Stimulated activated CD4-positive, alpha-beta T cell treated with anti-CD3 and anti-CD28 coated beads, Interleukin-1b, Interleukin-23, amount 100 ng/mL, for 24 hours (primary cell): ENCODE measurements at places on chromosomes 5 and 9.
A peak's percentile ranks its signal among the peaks of the same experiment; 100 is the strongest.

DNA sequence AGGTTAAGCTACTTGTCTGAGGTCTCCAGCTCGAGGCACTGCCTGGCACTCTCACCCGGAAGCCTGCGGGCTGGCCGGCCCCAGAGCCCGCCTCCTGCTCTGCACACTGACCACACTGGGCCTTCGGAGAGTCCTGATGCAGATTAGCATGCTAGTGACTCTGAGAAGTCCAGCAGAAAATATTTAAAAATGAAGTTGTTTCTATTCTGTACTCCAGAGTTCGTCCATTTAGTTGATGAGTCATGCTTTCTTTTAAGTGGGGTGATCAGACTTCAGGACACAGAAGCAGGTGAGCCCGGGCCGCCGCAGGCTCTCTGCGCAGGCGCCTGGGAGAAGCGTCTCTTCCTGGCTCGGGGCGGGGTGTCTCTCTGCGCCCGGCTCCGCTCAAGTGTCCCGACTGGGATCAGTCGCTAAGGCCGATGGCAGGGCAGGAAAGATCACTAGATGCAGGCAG is 32.5 kb downstream of the FAM240B start:
- DNase-seq, result no peak

DNA sequence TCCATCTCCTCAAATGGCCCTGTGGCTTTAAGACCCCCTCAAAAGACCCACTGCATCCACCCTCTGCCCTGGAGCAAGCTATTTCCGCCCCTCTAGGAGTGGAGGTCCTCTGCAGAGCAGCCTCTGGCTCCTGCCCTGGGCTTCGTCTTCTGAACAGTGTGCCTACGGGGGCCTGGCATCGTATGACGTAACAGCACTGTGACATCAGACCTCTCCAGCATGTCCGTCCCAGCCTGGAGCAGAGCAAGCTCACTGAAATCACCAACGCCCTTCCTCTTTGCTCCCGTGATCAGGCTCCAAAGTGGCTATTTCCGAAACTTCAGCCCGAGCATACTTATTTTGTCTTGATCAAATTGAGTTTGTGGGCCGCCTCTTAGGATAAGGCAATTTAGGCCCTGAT is 69.1 kb upstream of the PTCH1 start:
- DNase-seq, result no peak

DNA sequence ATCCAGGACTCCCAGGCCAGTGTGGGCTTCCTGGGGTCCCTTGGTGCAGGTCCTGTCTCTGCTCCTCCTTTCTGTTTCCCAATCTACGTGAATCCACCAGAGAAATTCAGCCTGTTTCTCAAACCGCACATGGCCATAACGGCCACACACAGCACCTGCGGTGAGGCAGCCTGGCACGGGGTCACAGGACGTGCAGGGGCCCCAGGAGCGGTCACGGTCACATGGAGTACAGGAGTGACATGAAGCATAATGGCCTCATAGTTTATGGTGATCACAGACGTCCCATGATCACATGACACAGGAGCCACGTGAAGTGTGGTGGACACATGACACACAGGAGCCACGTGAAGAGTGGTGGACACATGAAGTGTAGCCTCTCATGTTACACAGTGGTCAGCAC is 248.5 kb upstream of the IRX4 start:
- DNase-seq, result no peak

DNA sequence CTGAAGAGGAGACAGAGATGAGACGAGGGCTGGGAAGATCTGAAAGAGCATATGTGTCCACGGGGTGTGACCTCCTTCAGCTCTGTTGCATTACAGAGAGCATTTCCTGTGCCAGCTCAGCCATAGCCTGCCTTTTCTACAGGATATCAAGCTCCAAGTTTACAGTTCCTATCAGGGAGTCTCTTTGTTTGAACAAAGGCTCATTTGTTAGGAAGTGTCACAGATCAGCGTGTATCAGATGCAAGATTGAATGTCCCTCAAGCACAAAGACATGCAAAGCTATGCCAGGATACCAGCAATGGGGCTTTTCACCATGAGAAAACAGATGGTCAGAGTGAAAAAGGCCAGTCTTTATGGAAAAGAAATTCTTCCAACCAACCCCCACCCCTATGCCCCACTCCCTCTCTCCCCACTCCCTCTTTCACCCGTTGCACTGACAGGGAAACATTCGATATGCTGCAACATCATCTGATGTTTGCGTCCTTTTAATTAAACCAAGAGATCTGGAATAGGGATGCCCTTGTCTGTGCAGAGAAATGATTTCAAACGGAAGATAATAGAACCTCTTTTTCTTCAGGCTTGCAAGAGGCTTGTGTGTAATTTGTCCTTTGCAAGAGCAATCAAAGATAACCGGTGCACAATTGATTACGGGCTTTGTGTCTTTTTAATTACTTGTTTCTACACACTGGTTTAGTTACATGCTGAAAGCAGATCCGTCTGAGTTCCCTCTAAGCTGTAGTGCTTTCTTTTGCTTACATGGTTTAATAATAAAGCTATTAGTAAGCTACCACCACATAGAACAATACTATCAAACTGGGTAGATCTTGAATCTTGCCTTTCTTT is 263.1 kb upstream of the RGMB start:
- DNase-seq, result no peak

- DNase-seq, result no peak
Observed at GRCh38 chr5:3121813-3122212, 370.3 kb upstream of the IRX2 start.

GRCh38 chr5:16561660-16562059 is 55.1 kb downstream of the RETREG1 start:
- no peak for DNase-seq

GRCh38 chr9:7770111-7770510 is 29.5 kb downstream of the DMAC1 start:
- no peak for DNase-seq

- no peak for DNase-seq
Observed at GRCh38 chr5:125700380-125700861, 722.8 kb upstream of the GRAMD2B start.

- DNase-seq, result peak; percentile 39
Observed at GRCh38 chr5:176619203-176619568, 9.2 kb upstream of the GPRIN1 start.

GRCh38 chr5:132219981-132220380 is 7.7 kb downstream of the P4HA2 start:
- DNase-seq, result no peak

DNA sequence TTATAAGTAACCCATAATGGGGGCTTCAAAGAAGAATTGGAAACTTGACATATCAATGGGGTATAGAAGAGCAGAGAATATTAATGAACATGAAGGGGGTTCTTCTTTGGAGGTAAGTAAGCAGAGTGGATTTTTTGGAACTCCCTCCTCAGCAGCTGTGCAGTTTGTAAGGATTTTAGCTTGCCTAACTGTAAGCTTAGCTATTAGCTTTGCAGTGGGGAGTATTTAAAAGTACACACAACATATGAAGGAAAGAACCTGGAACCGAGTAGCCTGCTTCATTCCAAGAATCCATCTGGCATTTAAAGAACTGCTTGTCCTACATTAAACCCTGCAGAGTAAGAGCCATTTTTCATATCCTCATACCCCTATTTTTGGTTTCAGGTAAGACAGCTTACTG is 2.2 kb upstream of the PBX3 start:
- DNase-seq, result no peak

DNA sequence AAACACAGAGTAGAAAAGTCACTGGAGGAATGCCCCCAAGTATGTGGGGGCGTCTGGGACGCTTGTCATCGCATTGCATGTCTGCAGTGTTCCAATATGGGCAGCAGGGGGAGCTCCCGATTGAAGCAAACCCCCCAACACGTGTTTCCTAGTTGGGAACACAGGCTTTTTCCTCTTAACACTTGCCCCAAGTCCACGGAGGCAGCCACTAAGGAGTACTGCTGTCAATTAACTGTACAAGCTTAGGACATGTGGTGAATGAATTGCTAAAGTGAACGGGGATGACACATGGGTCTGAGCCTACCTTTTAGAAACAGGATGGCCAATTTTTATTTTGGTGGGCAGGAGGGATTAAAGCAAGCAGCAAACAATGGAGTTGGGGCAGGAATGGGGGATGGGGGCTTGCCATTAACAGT is 2.2 kb downstream of the GABRB2 start:
- no peak for DNase-seq

- DNase-seq, result no peak
Observed at GRCh38 chr5:82095536-82095935, 123.7 kb downstream of the ATG10 start.

DNA sequence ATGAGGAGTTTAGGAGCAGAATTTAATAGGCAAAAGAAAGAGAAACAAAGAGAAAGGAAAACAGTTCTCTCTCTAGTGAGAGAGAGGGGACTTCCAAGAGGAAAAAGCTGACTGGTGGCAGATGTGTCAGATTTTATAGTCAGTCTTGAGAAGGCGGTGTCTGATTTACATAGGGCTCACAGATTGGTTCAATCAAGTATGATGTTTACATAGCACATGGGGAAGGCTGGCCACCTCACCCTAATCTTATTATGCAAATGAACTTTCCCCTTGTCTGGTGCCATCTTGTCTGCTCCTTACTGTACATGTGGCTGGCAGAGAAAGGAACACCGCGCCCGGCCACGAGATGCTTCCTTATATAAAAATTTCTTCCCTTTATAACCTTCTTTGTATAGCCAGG is 24.7 kb downstream of the UNC13B start:
- no peak for DNase-seq

- DNase-seq, result no peak
Observed at GRCh38 chr9:114307899-114308267, 15.0 kb upstream of the ORM1 start.

DNA sequence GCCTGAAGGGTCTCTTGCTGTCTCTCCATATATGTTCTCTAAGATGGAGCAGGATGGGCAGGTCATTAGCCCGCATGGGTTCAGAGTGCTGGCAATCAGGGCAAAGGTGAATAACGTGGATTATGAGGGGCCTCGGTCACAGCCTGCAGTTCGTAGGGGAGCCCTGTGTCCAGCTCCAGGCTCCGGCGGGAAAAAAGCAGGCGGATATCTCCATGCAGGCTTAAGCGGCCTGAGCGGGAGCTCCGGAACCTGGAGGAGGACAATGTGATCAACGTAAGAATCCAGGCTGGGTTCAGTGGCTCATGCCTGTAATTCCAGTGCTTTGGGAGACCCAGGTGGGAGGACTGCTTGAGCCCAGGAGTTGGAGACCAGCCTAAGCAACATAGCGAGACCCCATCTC is 2.2 kb upstream of the STOML2 start:
- no peak for DNase-seq

GRCh38 chr5:67189079-67189354 is 7.6 kb downstream of the CD180 start:
- DNase-seq, result no peak

DNA sequence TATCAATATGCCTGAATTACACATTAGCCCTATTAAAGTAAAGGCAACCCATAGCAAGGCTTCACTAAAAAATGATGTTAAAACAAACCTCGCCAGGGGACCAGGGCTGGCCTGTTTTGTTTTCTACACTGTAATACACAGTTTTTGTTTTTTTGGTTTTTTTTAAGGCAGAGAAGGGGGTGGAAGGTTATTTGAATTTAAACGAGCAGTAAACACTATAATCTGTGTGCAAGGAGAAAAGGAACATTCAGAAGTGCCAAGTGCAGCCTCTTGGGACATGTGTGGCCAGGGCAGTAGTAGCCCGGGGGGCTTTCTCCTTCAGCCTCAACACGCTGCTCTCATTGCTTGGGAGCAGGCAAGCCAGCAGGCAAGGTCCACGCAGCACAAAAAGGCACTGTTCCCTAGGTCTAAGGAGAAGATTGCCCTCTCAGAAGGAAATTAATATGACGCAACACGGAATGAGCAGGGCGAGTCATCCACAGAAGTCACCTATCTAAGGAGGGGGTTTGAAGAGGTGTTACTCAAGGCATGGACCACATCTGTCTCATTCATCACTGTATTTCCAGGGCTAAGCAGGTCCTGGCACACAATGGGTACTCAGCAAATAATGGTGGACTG is 16.2 kb downstream of the SIL1 start:
- no peak for DNase-seq
